Activated effector memory CD4-positive, alpha-beta T cell treated with anti-CD3 and anti-CD28 coated beads, Interleukin-2, amount 50 U/mL, for 16 hours (primary cell): ENCODE measurements at places on chromosomes 13 and 19.

DNA sequence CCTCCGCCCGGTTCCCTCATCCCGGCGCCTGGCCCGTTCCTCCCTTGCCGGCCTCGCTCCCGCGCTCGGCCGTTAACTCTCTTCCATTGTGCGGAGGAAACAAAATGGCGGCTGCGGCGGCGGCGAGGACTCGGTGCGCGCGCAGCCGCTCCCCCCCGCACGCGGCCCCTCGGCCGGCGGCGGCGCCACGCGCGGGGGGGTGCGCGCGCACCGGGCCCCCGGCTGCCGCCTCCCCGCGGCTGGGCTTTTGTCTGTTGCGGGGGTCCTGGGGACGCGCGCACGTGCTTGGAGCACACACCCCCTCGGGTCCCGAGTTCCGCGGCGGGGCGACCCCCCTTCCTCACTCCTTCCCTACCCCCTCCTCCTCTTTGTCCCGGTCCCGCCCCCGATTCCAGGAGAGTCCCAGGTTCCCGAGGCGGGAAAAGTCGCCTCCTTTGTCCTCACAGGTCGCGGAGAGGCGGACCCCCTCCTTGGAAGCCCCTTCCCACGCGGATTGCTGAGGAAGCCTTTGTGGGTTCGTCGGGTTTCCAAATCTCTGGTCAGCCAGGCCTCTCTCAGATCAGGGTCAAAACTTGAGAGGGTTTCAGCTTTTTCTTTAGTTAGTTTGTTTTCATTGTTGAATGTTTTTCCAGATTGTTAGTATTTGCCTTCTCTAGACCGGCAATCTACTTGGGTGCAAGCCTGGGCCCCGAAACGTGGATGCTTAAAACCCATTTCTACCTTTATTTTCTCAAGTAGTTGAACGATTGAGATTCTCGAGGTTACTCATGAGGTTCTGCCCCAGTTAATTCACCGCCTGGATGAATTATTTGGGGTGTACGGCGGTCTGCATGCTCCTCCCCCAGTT is 687 bp downstream of the ILF3 start:
- peak; percentile 86 for DNase-seq

GRCh38 chr13:88183440-88183839 is 512.3 kb downstream of the SLITRK5 start:
- no peak for DNase-seq

DNA sequence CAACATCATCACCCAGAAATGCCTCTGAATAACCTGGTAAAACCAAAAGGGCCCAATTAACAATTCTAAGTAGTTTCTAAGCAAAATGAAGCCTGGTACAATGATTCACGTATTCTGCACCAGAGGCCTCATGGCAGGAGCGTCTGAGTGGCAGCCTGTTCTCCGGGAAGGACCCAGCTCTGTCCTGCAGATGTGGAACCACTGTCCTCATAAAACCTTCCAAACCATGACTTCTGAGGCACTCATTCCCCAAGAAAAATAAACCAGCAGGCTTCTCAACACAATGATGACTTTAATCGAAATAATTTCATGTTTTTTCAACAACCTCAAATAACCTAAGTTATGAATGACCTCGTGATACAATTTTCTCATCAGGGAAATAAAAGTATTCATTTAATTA is 89.9 kb downstream of the STK24 start:
- DNase-seq, result no peak

DNA sequence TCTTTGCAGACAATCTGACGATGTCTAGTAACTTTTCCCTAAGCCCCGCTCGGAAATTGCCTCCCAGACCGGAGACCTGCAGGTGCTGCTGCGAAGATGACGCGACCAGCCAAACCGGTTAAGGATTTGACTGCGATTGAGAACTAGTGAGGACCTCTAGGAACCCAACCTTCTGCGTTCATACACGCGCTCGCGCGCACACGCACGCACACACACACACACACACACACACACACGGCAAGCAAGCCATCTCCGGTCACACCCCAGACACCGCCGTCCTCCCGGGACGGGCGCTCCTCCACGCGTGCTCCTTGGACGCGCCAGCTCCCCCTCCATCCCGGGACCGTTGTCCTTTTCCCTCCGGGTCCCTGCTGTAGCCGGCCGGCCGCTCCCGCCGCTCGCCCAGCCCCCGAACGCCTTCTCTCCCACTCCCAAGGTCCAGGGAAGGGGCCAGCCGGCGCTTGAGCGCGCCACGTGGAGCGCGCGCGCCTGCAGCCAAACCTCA is 1.2 kb downstream of the TBC1D4 start:
- no peak for DNase-seq

DNA sequence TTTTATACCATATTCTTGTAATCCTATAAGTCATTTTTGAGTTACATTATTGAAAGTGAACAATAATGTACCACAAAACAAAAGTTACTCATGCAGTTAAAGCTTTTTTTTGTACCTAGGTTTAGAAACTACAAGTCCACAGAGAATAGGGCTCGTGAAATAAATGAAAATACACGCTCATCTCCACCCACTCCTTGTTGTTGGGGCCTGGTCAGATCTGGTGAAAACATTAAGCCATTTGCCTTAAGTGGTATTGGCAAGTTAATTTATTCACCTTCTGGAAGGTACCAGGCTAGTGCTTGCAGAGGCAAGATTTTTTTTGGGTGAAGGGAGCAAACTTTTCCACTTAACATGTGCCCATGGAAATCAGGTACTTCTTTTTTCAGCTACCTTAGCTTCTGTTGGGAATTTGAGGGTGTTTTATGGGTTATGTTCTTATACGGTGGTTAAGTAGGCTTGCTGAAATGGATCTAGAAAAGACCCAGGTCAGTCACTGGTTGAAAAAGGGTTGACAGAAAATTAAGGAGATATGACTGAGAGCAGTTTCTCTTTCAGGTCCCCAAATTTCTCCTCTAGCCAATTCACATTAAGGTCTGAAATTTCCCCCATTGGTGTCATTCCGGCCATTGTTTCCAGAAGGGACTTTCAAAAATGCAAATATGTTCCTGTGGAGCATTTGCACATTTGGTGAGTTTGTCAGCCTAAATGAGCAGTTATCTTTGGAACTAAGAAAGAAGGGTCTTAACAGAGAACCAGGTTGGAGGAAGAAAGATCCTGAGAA is 143.3 kb downstream of the KCNRG start:
- DNase-seq, result no peak

DNA sequence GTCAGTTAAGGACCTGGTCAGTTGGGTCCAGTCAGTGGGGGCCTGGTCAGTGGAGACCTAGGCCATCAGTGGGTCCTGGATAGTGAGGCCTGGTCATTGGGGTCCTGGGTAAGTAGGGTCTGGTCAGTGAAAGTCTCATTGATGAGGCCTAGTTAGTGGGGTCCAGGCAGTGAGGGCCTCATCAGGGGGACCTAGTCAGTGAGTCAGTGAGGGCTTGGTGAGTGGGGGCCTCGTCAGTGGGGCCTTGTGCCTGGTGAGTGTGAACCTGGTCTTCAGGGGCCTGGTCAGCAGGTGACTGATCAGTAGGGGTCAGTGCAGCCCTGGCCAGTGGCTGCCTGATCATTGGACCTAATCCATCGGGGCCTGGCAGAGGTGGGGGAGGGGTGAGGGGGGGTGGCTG is 42.6 kb upstream of the TPM4 start:
- no peak for DNase-seq

GRCh38 chr19:48807590-48808308 is 3.1 kb downstream of the BCAT2 start:
- DNase-seq, result no peak

GRCh38 chr19:40605216-40605971 is 4.2 kb downstream of the LTBP4 start:
- peak; percentile 93 for DNase-seq

DNA sequence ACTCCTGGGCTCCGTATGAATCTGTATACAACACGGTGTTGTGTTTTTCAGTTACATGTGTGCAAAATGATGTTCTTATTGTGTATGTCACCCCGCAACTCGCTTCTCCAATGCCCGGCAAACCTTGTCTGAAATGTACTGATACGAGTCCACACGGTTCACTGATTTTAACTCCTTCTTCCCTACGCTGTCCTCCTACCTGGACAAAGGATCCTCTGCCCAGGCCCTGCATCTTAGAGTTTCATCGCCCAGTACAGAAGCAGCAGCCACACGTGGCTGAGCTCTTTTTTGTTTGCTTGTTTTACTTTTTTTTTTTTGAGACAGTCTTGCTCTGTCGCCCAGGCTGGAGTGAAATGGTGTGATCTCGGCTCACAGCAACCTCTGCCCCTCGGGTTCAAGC is 28.9 kb downstream of the ZFR2 start:
- DNase-seq, result no peak

- DNase-seq, result no peak
Observed at GRCh38 chr19:24060687-24061356, 26.2 kb upstream of the ZNF254 start.

- DNase-seq, result peak; percentile 73
Observed at GRCh38 chr19:18063463-18063862, 23.3 kb downstream of the IL12RB1 start.

DNA sequence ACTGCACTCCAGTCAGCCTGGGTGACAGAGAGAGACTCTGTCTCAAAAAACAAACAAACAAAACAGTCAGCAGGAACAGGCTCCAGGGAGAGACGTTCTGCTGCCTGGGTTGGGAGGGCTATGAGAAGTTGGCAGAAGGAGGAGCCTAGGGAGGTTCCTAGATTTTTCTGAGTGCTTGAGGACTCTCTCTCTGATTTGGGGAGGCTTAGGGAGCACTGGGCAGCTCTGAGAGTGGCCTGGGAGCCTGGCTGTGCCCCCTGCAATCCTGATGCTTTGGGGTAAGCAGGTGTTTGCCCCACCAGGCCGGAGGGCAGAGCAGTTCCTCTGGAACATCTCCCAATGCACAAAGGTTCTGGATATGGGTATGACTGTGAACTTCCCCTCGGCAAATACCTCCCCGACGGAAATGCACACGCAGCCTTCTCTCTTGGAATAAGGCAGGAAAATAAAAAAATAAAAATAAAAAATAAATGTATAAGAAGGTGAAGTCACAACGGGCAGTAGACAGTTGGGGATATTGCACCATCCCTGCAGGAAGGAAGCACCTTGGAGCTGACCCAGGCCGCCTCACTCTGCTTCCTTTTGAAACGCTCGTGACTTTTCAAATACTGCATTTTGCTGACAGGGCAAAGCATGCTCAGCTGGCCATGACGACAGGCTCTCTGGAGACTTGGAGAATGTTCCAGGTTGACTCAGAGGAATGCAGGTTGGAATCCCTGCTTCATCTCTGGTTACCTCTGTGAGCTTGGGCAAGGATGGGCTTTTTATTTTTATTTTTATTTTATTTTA is 26.5 kb upstream of the HOMER3 start:
- no peak for DNase-seq

DNA sequence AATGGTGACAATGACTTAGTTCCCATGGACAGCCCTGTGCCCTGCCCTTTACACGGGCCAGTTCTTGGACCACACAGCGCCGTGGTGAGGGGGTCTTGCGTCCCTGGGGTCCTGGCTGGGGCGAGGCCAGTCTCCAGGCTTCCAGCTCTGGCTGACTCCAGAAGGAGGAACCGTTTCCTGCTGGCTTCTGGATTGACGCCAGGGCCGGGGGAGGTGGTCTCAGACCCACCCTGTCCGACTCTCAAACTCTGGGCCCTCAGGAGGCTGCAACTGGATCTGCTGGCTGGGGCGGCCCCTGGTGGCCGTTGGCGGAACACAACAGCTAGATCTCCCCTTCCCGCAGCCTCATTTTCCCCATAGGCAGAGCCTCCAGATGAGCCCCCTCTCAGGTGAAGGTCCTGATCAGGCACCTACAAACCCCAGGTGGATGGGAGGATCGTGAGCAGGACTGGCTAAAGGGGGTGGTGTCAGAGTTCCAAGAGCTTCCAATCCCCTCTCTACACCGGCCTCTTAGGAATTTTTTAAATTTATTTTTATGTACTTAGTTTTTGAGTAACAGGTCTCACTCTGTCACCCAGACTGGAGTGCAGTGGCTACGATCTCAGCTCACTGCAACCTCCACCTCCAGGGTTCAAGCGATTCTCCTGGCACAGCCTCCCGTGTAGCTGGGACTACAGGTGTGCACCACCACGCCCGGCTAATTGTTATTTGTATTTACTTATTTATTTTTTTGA is 8.0 kb downstream of the CCDC194 start:
- peak; percentile 86 for DNase-seq

DNA sequence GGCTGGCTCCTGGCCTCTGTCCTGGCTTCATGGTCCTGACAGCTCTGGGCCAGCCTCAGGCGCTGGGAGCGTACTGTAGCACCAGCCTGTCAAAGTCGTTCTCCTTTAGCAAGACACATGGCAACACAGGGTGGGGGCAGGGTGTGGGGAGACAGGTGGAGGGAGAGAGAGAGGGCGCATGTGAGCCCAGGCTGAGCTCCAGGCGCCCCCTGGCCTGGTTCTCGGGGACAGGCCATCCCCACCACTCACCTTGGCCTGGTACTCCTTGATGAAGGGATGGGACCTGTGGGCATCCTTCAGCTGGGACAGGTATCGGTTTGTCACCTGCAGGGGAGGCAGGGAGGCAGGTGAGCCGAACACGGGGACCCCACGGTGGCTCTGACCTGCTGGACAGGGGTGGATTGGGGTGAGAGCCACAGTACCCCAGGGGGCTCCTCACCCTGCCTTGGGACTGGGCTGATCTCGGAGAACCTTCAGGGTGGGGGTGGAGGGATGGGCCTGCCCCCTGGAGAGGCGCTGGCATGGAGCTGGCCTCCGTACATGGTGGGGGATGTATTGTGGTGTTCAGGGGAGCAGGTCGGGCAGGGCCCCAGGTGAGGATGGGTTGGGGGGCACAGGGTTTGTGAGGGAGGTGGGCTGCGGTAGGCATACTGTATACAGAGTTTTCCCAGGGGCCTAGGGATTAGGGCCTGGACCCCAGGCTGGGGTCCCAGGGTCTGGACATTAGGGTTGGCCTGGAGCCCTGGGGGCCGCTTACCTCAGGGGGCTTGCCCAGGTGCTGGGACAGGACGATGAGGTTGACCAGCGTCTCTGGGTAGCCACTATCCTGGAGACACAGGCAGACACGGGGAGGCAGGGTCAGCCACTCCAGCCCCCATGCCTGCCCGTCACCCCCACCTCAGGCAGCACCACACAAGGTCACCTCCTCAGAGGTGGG is 3.9 kb upstream of the CERS1 start:
- DNase-seq, result no peak

DNA sequence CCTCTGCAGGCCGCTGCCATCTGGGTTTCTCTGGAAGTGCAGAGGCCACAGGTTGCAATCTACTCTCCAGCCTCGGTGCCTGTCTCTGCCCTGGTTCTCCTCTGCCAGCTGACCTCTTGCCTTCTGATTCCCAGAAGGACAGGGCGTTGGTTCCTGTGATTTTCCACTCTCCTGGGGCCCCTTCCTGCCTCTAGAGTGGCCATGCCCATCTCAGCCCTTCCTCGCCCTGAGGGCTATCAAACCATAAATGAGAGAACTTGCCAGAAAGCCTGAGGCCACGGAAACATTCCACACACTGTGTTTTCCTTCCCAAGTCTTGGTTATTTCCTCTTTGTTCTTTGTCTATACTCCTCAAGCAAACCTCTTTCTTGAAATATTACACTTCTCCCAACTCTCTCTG is 146.2 kb downstream of the SHISA2 start:
- DNase-seq, result no peak

- DNase-seq, result no peak
Observed at GRCh38 chr19:44315883-44316282, 11.1 kb upstream of the ZNF235 start.

DNA sequence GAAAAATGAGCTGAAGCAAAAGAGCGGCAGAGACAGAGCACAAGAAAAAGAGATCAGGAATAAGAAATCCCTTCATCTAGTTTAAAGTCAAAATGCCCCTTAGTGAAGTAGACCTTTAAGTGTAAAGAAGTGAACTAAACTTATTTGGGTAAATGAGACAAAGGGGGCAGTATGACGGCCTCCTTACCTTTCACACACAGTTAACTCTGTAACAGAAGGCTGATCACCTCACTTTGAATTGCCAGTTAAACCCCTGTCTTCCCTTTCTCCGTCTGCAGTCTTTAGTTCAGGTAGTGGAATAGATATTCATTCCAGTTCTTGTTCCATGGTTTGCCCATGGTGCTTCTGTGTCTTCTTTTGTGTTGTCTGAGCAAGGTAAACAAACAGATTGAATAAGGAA is 1029.8 kb downstream of the DIAPH3 start:
- DNase-seq, result no peak
